Stimulated activated CD8-positive, alpha-beta memory T cell treated with anti-CD3 and anti-CD28 coated beads, Interleukin-15, amount 100 ng/mL, for 4 hours (primary cell): ENCODE measurements at places on chromosomes 3 and 15.

GRCh38 chr3:194166682-194167479, 30.9 kb downstream of the HES1 start:
- no peak for DNase-seq

- no peak for DNase-seq
These were observed 12.6 kb downstream of the IL12A start for GRCh38 chr3:160001148-160001760.

DNA sequence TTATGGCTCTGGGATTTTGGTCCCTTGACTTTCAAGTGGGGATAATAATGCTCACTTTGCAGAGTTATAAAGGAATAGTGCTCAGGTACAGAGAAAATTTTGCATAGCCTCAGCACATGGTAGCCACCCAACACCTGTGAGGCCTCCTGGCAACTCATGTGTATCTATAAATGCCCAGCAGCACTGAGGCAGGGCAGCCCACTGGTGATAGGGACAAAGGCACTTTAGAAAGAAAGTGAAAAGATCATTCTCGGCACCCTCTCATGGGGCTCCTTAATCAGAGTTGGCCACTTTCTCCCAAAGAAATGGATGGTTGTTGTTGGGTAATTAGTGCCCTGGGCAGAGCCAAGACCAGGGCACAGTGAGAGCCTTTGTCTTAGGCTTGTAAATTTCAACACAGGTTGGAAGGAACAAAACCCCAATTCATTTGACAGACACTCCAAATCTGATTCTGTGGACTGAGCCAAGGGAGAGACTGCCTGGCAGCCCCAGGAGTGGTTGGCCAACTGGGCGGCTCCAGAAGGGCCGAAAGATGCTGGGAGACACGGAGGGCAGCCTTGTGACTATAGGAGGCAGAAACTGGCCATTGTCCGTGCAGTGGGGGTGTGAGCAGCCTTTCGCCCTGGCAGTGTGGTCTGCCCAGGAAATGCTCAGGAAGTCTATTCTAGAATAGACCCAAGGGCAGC, 213.2 kb upstream of the RGMA start:
- DNase-seq = no peak

DNA sequence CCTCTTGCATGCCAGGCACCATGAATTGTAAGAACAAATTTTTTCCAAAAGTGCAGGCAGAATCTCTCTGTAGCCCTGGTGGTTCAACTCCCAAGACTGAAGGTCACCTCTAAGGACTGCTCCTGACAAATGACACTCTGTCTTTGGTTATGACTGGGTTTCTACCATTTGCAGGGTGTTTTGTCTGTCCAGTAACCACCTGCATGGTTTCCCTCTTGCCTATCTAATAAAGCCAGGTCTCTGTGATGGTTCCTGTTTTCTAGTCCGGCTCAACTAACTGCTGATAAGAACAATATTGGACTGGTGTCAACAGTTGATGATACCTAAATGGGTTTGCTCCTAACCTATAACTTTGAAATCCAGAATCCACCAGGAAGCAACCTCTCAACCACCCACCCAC, 43.7 kb downstream of the ATP8B4 start:
- DNase-seq = no peak

GRCh38 chr15:66362776-66363175, 6.3 kb upstream of the TIPIN start:
- no peak for DNase-seq

- DNase-seq = no peak
These were observed 42.8 kb upstream of the NSMCE3 start for GRCh38 chr15:29312387-29312786.

- no peak for DNase-seq
These were observed 12.4 kb downstream of the PLS1 start for GRCh38 chr3:142608631-142609030.

- DNase-seq = no peak
These were observed 794.9 kb downstream of the NTRK3 start for GRCh38 chr15:87461631-87462030.

DNA sequence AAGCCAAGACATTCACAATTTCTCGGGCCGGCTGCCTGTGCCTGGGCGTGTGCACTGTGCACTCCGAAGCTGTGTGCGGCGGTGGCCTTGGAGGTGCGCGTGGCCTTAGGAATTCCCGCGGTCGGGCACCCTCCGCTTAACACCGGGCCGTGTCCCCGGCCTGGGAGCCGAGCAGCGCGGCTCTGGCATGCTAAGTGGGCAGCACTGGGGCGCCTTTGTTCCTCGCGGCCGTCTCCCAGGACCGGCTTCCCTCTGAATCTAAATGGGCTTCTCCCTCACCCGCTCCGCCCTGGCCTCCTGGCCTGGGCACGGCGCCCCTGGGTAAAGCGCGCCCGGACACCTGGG, 498 bp upstream of the ARNT2 start:
- no peak for DNase-seq

- no peak for DNase-seq
These were observed 84.4 kb upstream of the RAD18 start for GRCh38 chr3:9047452-9048346.

DNA sequence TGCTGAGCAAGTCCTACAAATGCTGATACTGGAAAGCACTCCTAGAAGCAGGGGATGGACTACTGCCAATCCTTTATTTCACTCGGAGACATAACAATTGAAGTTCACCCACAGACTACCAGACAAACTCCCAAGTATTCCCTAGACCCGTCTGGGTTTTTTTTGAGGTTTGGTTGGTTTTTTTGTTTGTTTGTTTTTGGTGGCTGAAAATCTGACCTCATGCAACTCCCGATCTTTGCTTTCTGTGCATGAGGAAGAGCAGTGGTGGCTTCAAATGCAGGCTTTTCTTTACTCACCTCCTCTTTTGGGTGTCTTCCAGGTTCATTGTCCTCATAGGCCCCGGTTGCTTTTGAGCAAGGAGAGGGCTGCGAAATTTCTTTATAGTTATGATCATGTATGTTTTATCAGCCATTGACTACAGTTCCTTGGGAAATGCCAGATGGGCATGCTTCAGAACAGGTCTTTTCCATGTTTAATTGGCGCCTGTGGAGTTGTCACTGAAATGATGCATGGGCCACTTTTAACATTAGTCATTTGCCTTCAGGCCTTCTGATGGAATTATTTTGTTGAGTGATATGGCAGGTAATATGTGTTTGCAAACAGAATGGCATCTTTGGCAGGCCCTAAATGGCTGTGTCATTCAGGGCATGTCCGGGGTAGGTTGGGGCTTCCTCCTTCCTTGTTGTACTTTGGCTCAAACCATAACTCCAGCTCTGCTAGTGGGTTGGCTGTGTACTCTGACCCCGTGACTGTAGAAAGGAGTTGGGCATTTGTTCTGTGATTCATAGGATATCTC, 81.3 kb upstream of the ZBED2 start:
- DNase-seq = no peak

GRCh38 chr15:50150349-50150748, 31.3 kb upstream of the ATP8B4 start:
- DNase-seq = no peak

DNA sequence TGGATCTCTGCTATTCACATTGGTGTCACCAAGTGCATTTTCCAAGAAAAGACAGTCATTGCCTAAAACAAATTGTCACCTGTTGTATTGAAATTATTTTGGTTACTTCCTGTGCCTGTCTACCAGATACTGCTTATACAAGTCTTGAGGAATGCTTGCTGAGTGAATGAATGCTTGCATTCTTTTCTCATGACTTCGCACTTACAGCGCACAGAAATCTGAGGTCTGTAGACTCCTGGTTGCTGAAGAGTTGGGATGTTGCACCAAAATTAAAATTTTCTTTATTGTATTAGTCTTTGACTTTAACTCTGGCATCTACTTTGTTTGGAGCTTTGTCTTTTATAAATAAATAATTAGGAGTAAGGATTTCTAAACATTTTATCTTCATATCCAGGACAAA, 28.4 kb downstream of the SH3GL3 start:
- DNase-seq = no peak

GRCh38 chr3:97089621-97090020, 275.2 kb downstream of the EPHA6 start:
- DNase-seq = no peak

GRCh38 chr3:127749361-127749760, 73.0 kb downstream of the MGLL start:
- no peak for DNase-seq

DNA sequence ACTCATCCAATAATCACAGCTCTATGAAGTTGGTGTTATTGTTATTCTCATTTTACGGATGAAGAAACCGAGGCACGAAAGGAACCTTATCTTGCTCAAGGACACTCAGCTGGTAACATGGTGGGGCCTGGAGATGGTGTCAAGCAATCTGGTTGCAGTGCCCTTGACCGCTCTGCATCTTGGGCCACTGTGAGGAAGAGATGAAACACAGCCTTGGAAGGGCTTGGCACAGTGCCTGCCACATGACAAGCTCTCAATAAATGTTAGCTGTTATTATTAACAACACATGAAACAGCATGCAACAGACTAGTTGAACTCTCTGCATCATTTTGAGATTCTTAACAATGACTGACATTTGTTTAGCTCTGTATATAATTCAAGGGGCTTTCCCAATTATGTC, 10.1 kb upstream of the ITGA11 start:
- no peak for DNase-seq

DNA sequence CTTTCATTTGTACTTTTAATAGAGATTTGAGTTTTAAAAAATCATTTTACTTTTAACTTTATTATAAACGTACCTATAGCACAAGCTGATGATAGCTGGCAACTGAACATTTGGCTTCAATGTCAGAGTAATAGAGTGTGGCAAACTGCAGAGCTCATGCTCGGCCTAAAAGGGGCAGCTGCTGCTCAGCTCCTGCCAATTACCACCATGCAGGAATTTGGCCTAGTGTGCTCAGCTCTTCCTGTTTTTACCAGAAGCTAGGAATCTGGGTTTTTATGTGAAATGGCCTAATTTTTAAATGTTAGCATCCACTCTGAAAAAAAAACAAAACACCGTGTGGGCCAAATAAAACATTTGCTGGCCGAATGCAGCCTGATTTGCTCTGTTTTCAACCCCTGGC, 1.8 kb downstream of the IFT122 start:
- no peak for DNase-seq

DNA sequence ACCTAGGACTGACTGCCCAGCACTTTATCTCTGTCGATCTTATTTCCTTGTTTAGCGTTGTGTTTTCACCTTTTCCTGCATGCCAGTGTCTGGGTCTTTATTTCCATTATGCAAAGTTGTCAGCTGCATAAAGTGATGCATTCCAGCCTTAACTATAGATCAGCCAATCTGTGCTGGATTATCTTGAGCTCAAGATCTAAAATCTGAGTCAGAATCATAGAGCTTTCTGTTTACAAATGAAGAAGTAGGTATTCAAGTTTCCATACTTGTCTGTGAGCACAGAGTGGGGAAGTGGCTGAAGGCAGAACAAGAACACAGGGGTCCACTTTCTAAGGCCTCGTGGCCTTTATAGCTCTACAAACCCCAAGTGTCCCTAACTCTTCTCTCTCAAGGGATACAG, 82.4 kb upstream of the PLCL2 start:
- no peak for DNase-seq

DNA sequence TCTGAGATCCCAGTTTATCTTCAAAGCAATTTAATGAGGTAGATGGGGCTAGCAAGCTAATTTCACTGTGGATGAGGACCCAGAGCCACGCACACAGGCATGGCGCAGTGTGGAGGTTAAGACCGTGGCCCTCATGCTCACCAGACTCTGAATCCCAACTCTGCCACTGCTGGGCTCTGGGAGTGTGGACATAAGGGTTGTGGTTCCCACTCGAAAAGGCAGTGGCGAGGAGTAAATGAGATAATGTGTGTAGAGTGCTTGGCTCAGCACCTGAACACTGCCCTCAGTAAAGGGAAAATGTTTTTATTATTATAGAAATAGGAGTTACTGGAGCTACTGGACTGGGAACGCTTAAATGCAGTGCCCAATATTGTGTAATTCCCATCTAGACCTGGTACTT, 243.5 kb upstream of the TPM1 start:
- DNase-seq = no peak

DNA sequence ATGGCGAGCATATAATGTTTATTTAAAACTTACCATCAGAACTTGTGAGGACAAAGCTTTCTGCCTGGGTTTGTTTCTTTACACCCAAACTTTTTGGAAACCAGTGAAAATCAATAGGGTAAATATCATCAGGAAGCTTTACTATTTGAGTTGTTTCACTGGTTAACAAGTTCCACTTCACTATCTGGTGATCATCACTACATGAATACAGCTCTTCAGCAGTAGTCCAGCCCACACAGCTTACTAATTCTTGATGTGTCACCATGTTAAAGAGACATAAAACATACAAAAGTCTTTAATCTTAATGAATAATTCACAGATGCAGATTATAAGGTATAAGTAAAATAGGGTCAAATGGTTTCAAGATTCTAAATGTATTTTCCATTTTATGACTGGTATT, 17.6 kb downstream of the IFT80 start:
- no peak for DNase-seq

DNA sequence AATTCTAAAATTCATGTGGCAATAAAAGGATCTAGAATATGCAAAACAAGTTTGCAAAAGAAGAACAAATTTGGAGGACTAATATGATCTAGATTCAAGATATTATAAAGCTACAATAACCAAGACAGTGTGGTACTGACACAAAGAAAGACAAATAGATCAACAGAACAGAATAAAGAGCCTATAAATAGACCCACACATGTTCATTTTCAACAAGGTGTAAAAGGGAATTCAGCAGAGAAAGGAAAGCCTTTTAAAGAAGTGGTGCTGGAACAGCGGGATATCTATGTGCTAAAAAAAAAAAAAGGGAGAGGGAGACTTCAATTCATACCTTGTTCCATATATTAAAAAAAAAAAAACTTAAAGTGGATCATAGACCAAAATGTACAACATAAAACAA, 149.0 kb downstream of the WDR76 start:
- DNase-seq = no peak

DNA sequence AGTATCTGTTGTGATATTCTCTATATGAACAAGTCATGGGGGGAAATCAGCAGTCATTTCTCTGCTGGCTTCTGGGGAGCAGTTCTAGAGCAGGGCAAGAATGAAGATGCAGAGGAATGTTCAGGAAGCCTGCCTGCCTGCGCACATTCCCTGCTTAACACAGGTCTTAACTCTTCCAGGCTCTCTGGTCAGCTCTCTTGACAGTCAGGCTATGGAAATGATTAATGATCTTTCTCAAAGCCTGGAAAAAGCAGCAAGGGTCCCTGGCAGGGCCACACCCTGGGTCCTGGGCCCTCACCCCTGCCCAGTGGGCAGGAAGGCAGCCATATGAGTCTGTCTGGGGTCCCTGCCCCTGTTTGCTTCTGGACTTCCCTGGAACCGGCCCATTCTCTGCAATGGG, 31.4 kb upstream of the CLK3 start:
- DNase-seq = no peak

- DNase-seq = no peak
These were observed 152.6 kb upstream of the UMPS start for GRCh38 chr3:124577494-124578167.

GRCh38 chr3:149214702-149215101, 6.9 kb downstream of the CP start:
- DNase-seq = no peak

- no peak for DNase-seq
These were observed 24.3 kb downstream of the IRAK2 start for GRCh38 chr3:10188804-10189556.

GRCh38 chr3:47433796-47434195, 41.9 kb downstream of the SCAP start:
- no peak for DNase-seq

GRCh38 chr3:175233957-175234940, 375.1 kb downstream of the NAALADL2 start:
- no peak for DNase-seq

- no peak for DNase-seq
These were observed 239.9 kb upstream of the ADAMTS9 start for GRCh38 chr3:64927689-64928088.
